CD4-positive, alpha-beta memory T cell (primary cell): ENCODE measurements at places on chromosomes 4 and X. TPM values are rescaled to one million over a fixed set of nuclear protein-coding genes. Genes with fewer than 3 reads are reported as not detected.

GRCh38 chr4:170139764-170140163, 50.0 kb upstream of the AADAT start:
- no peak overlapping the region for H3K27ac ChIP-seq
- no peak for DNase-seq

DNA sequence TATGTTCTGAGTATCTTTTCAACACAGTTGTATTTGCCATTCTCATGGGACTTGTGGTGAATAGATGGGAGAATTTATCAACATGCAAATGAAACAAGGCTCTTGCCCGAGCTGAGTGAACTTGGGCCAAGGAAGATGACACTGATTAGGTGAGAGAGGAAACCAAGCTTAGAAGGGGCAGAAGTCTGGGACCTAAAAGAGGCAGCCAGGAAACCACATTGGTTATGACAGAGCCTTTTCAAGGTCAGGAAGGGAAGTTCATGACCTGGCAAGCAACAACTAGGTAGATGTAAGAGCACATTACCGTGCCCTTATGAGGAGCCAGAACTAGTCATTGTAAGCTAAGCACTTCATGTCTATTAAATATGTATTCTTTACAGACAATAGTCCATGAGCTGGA, 590.3 kb downstream of the PACRGL start:
- H3K27me3 ChIP-seq = no peaks in the 10 kb centered on the region
- DNase-seq = no peak
- H3K27ac ChIP-seq = no peak overlapping the region

DNA sequence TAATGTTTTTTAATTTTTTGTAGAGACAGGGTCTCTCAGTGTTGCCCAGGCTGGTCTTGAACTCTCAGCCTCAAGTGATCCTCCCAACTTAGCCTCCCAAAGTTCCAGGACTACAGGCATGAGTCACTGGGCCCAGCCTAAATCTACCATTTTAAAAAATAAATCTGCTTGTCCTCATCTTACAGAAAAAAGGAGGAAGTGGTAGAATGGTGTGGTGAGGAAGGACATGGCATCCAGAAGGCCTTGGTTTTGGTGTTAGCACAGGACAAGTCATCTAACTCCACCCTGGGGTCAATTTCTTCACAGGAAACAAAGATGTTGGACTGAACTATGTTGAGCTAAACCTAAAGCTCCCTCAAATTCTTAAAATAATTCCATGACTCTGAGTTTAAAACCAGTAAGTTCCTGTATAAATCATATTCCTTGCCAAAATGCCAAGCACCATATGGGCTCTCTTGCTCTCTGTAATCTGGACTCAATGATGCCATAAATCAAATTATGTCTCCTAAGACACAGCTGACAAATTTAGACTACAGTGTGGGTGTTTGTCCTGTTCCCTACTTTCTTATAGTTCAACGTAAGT, 253.9 kb upstream of the NOCT start:
- no peaks in the 10 kb centered on the region for H3K27me3 ChIP-seq
- no peak overlapping the region for H3K27ac ChIP-seq
- no peak overlapping the region for H3K4me3 ChIP-seq
- no peaks in the 10 kb centered on the region for H3K36me3 ChIP-seq

GRCh38 chr4:30717208-30718020, 2.8 kb upstream of the PCDH7 start:
- H3K27me3 ChIP-seq = peaks cover 3% of the 10 kb centered on the region
- no peak overlapping the region for H3K4me3 ChIP-seq
- H3K4me1 ChIP-seq = no peaks in the 10 kb centered on the region

- no peak overlapping the region for H3K27ac ChIP-seq
- H3K4me1 ChIP-seq = no peaks in the 10 kb centered on the region
- no peak overlapping the region for H3K4me3 ChIP-seq
These were observed 20.9 kb upstream of the SOD3 start for GRCh38 chr4:24774452-24774851.

GRCh38 chrX:95291561-95291960, 1393.1 kb upstream of the DIAPH2 start:
- no peaks in the 10 kb centered on the region for H3K36me3 ChIP-seq
- no peaks in the 10 kb centered on the region for H3K27me3 ChIP-seq
- no peak overlapping the region for H3K4me3 ChIP-seq
- no peak overlapping the region for H3K27ac ChIP-seq
- DNase-seq = no peak
- H3K4me1 ChIP-seq = no peaks in the 10 kb centered on the region

DNA sequence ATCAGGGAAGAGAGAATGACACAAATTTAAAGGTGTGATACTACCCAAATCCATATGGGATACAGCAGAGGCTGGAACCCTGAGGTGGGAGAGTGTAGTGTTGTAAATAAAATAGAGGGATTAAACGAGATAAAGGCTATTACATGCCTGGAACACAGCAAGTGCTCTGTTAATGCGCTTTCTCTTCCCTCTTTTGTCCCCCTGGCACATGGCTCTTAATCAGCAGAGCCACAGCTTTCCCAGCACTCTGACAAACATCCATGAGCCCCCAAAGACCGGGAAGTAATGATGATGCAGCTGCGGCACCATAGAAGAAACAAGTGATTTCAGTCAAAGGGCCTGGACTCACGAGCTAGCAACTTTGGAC, 85.9 kb downstream of the RASL11B start:
- no peak overlapping the region for H3K4me3 ChIP-seq
- no peaks in the 10 kb centered on the region for H3K4me1 ChIP-seq
- H3K27me3 ChIP-seq = no peaks in the 10 kb centered on the region
- DNase-seq = no peak
- H3K36me3 ChIP-seq = no peaks in the 10 kb centered on the region
- H3K27ac ChIP-seq = no peak overlapping the region

DNA sequence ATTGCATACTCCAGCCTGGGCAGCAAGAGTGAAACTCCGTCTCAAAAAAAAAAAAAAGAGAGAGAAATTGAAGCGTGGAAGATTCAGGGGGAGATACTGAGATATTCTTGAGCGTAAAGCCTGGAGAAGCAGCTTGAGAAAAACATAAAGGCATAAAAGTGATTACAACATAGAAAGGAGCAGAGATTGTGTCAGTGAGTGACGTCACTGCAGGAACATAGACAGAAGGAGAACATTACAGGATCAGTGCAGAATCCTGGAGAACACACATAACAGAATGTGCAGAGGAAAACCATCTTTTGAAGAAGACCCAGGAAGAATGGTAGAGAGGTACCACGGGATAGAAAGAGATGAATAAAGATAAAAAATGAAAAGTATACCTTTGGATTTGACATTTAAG, 147.0 kb downstream of the APBB2 start:
- no peaks in the 10 kb centered on the region for H3K4me1 ChIP-seq
- H3K4me3 ChIP-seq = no peak overlapping the region
- no peak overlapping the region for H3K27ac ChIP-seq
- no peak for DNase-seq
- no peaks in the 10 kb centered on the region for H3K36me3 ChIP-seq

DNA sequence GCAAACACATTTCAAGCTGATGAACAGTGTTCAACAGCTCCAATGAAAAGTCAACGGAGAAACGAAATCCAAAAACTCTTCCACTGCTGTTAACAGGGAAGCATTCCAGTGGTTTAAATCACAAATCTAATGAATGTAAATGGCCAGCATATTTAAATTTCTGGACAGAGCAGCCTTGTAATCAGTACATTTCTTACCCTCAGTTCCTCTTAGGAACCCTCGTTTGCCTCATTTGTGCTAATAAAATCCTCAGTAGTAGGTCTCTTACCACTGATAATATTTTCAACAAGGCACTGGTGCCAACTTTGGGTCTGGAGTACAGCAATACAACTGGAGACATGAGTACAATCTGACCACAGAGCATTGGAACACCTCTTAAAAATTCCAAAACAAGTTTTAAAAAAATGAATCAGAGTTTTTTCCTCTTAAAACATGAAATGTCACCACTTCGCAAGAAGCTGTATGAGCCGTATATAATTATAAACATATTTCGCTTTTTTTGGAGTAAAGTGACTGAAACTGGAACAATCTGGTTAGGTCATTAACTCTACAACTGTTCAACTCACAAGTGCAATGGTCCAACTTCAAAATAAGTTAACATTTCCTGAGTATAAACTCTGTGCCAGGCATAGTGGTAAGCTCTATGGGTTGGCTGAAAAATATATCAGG, 211.2 kb downstream of the CPEB2 start:
- DNase-seq = no peak
- H3K4me1 ChIP-seq = no peaks in the 10 kb centered on the region
- no peak overlapping the region for H3K27ac ChIP-seq
- no peak overlapping the region for H3K4me3 ChIP-seq
- no peaks in the 10 kb centered on the region for H3K36me3 ChIP-seq

DNA sequence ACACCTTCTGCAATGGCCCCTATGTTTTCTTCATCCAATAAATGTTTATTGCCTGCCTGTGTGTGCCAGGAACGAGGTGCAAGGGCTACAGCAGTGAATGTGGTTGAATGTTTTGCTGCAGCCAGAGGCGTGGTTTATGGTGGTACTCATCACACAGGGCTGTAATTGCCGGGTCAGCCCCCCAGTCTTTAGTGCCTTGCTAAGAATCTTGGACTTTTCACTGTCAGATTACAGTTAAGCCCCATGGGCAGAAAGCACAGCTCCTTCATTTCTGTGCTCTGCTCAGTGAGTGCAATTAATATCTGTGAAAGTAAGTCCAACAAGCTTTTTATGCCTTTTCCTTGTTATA, 67.8 kb downstream of the TAPT1 start:
- H3K4me3 ChIP-seq = no peak overlapping the region
- H3K27ac ChIP-seq = no peak overlapping the region
- no peaks in the 10 kb centered on the region for H3K4me1 ChIP-seq
- DNase-seq = no peak
- peaks cover 5% of the 10 kb centered on the region for H3K36me3 ChIP-seq
- H3K27me3 ChIP-seq = no peaks in the 10 kb centered on the region

DNA sequence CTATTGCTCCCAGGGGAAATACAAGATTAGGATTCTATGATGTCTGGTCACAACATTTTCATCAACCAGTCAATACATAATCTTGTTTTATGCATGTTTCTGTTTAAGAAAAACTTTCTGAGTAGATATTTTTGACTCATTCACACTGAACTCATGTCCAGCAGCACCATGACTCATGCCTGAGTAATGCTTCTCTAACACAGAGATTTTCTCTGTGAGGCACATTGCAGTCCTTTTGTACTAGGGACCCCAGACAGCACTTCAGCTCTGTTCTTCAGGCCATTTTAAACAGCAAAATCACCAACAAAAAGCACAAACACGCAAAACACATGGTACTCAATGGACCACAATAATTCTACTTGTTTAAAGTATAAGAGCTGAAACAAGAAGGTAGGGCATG, 83.6 kb downstream of the MXRA5 start:
- no peak overlapping the region for H3K27ac ChIP-seq
- DNase-seq = no peak
- no peaks in the 10 kb centered on the region for H3K4me1 ChIP-seq
- H3K27me3 ChIP-seq = no peaks in the 10 kb centered on the region
- H3K4me3 ChIP-seq = no peak overlapping the region
- H3K36me3 ChIP-seq = no peaks in the 10 kb centered on the region

DNA sequence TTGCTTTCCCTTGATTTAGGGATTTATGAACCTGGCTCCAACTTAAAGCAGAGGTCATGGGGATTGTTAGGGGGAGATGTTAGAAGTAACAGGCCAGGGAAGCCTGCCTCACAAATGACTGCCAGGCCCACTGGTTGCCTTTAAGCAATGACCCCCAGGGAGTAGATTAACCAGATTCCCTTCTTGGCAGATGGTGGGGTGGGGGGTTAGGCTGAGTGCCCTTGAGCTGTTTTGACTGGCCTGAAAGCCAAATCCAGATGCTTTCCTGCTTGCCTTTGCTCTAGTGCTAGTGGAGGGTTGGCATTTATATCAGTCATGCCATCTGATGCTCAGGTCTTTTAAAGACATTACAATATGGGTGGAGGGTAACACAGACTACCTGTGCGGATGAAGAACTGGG, 128.1 kb downstream of the TMEM164 start:
- H3K27me3 ChIP-seq = no peaks in the 10 kb centered on the region
- H3K36me3 ChIP-seq = peaks cover 2% of the 10 kb centered on the region
- H3K4me3 ChIP-seq = no peak overlapping the region
- no peak overlapping the region for H3K27ac ChIP-seq

DNA sequence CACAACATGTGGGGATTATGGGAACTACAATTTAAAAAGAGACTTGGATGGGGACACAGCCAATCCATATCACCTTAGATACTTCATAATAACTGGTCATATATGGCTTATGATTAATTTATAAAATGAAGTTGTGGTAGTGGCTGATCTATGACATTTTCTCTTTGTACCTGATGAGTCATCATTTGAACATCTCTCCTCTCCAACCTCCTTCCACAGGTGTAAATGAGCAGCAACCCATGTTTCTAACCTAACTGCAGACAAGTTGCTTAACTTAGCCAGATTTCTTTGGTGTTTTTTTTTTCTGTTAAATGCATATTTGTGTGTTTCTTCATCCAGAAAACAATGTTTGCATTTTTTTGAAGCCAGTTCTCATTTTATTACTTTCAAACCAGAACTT, 42.6 kb downstream of the SPANXA2 start:
- no peak overlapping the region for H3K4me3 ChIP-seq
- H3K27ac ChIP-seq = no peak overlapping the region
- H3K36me3 ChIP-seq = no peaks in the 10 kb centered on the region
- no peaks in the 10 kb centered on the region for H3K27me3 ChIP-seq

- no peaks in the 10 kb centered on the region for H3K4me1 ChIP-seq
- no peak overlapping the region for H3K4me3 ChIP-seq
- no peak overlapping the region for H3K27ac ChIP-seq
- H3K36me3 ChIP-seq = no peaks in the 10 kb centered on the region
- DNase-seq = no peak
These were observed 9.0 kb downstream of the TCEAL1 start for GRCh38 chrX:103637604-103638338.

DNA sequence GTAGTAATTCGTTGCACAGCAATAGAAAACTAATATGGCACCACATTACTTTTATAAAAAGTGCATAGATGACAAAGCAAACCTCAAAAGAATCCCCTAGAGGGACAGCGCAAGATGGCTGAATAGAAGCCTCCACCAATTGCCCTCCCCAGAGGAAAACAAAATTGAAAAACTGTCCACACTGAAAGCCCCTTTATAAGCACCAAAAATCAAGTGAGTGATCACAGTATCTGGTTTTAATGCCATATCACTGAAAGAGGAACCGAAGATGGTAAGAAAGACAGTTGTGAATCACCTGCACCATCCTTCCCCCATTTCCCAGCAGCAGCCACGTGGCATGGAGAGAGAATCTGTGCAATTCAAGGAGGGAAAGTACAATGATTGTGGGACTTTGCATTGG, 522.2 kb downstream of the GLUD2 start:
- no peak overlapping the region for H3K27ac ChIP-seq
- H3K27me3 ChIP-seq = no peaks in the 10 kb centered on the region
- H3K36me3 ChIP-seq = no peaks in the 10 kb centered on the region
- H3K4me1 ChIP-seq = no peaks in the 10 kb centered on the region
- DNase-seq = no peak
- no peak overlapping the region for H3K4me3 ChIP-seq

GRCh38 chr4:125243789-125244397, 70.9 kb upstream of the FAT4 start:
- H3K27ac ChIP-seq = no peak overlapping the region
- no peaks in the 10 kb centered on the region for H3K36me3 ChIP-seq
- no peaks in the 10 kb centered on the region for H3K27me3 ChIP-seq

- H3K27me3 ChIP-seq = no peaks in the 10 kb centered on the region
- H3K4me3 ChIP-seq = no peak overlapping the region
- no peak overlapping the region for H3K27ac ChIP-seq
- no peak for DNase-seq
These were observed 18.5 kb upstream of the BDH2 start for GRCh38 chr4:103118166-103118565.

- no peaks in the 10 kb centered on the region for H3K36me3 ChIP-seq
- no peak overlapping the region for H3K4me3 ChIP-seq
- no peaks in the 10 kb centered on the region for H3K4me1 ChIP-seq
- no peak overlapping the region for H3K27ac ChIP-seq
- no peaks in the 10 kb centered on the region for H3K27me3 ChIP-seq
These were observed 132.5 kb downstream of the PTTG2 start for GRCh38 chr4:38092701-38093100.

The MYOZ2 gene
- not detected for polyA plus RNA-seq

The FLNA gene
- 683 TPM for polyA plus RNA-seq

The SSX4 gene
- polyA plus RNA-seq = not detected
